Left ventricle myocardium superior (tissue), 1 donor: ENCODE measurements at places on chromosomes 7 and 10. TPM values are rescaled to one million over a fixed set of nuclear protein-coding genes. Genes with fewer than 3 reads are reported as not detected.

PDE1C gene
- 192 TPM for total RNA-seq

SUFU gene
- 8.0 TPM for total RNA-seq

C10orf67 gene
- total RNA-seq = 0.62 TPM

FKBP9 gene
- total RNA-seq = 143 TPM

LIPF gene
- total RNA-seq = not detected

DNA sequence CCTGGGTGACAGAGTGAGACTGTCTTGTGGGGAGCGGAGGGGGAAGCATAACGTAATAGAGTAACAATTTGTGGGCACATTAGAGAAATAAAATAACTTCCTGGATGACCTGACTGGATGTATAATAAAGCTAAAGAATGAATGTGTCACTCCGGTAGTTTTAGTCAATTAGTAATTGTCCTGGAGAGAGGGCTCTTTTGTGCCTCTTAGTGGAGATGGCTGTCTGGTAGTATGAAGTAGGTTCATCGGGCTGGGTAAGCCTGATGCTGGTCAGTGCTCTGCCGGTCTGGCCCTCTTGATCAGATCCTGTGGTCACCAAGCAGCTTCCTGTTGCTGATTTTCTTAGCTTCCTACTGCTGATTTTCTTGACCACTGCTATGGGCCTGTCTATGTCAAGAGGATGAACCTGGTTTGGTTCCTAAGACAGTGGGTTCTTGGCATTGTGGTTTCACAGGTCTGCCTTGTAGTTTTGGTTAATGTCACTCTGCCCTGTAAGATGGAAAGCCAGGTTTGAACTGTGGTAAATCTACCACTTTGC lies 34.1 kb downstream of the ZRANB1 start:
- no peak for DNase-seq

GRCh38 chr7:143499743-143500348 lies 22.2 kb downstream of the TAS2R41 start:
- DNase-seq = no peak

DNA sequence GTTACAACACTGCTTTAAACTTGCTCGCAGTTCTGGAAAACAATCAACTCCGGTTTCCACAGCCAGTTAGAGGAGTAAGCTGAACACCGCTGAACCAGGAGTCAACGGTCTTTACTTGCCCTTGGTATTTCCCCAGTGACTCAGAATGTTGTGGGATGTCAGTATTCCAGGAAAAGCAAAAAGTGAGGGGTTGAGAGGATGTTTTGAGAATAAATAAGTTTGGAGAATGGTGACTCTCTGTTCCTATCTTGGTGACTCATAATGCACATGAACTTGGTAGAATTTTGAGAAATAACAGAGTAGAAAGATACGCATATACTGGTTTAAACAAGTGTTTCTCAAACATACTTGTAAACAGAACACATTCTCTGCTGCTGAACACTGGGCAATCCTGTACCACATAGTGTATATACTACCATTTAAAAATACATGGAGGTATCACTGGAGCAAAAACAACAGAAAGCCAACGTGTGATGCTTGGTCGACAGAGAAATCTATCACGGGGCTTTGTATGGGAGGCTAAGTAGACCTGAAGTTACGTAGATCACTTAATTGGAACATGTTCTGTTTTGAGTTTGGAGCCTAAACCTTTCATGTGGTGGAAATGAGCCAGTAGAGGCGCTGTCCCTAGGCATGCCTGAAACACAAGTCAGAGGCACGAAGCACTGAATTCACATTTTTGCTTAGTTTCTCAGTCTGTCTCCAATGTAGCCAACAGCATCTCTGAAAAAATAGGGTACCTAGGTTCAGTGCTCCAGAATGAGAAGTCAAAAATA lies 534.3 kb downstream of the PARD3 start:
- no peak for DNase-seq

DNA sequence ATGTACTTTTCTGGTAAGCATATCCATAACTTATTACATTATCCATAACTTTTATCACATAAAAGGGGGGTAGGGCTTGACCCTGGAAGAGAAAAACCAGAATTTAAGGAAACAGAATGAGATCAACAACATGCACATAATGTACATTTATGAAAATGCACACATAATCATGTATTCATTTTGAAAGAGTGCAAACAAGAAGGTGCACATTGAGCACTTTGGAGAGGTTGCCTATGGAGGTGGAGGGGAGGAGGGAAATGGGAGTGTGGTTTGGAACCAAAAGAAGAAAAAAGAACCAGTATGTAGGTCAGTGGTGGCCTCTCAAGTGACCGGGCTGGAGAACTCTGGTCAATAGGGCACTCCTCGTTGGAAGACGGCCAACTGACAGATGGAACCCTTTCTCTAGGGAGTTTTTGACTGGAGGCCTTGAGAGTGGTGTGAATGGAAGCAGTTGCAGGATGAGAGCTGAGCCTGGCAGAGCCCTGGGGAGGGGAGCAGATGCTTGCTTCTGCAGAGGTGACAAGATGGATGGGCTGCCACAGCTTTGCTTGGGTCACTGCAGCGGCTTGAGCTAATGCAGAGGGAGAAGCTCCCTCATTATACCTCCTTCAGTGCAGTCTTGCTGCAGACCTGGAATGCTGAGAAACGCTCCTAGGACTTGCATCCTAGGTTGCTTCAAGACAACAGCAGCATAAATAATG lies 192.7 kb downstream of the SEC23IP start:
- no peak for DNase-seq

DNA sequence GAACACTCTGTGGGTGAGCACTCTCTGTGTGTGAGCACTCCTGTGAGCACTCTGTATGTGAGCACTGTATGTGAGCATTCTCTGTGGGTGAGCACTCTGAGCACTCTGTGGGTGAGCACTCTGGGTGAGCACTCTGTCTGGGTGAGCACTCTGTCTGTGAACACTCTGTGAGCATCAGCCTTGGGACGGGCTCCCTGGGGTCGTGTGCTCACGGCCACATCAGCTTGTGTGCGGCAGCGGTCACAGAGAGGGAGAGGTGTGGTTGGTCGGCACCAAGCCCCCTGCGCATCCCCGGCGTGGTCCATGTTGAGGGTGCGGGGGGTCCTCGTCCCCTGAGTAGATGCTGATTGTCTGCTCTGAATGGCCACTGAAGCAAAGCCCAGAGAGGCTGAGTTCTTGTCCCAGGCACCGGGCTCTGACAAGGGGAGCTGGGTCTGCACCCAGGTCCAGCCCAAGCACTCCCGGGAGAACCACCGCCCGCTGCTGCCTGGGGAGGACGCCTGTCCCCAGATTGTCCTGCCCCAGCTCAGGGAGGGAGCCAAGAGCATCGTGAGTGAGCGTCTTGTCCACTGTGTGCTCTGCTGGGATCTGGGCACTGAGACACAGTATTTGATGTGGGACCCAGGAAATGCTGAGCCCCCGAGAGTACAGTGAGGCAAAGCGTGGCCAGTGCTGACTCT lies 143.7 kb downstream of the DNAJB6 start:
- no peak for DNase-seq

- no peak for DNase-seq
These were observed 665.0 kb downstream of the MAGI2 start for GRCh38 chr7:78788464-78788863.

GRCh38 chr7:19442016-19442785 lies 266.6 kb downstream of the POLR1F start:
- DNase-seq = no peak

GRCh38 chr7:112873831-112874553 lies 83.8 kb upstream of the TMEM168 start:
- no peak for DNase-seq

DNA sequence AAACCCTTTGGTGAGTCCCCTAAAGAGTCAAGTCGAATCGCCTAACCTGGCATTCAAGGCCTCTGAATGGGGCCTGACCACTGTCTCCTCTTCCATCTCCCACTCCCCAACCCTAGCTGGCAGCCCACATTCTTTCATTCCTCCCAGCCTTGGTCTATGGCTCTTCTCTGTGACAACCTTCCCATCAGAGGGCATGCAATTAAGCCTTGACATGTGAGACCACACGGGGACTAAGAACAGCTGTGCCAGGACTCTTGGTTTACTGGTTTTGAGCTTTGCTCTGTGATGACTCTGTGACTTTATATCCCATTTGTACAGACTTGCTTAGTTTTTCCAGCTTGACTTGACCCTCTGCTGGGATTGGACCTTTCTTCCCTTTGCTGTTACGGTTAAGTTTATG lies 116.6 kb downstream of the BUB3 start:
- DNase-seq = no peak

DNA sequence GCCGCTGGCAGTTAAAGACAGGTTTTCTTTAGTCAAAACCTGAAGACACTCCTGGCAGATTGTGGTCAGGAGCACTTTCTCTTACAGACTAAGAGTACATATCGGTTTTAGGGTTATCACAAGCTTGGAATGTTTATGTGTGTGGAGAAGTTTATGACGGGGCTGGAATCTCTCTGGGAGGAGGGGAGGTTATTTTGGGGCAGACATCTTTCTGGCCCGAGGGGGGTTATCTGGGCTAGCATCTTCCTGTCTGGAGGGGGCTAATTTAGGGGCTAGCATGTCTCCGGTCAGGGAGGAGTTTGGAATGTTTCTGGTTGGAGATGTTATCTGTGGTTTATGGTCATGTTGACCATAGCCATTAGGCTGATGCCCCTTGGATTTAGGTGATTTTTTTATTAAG lies 141.2 kb upstream of the KIF5B start:
- DNase-seq = no peak
